ENCODE measurements at places on chromosomes 7 and 10.

GRCh38 chr7:155847821-155848435, 35.7 kb upstream of the SHH start:
- DNase-seq: no peak

DNA sequence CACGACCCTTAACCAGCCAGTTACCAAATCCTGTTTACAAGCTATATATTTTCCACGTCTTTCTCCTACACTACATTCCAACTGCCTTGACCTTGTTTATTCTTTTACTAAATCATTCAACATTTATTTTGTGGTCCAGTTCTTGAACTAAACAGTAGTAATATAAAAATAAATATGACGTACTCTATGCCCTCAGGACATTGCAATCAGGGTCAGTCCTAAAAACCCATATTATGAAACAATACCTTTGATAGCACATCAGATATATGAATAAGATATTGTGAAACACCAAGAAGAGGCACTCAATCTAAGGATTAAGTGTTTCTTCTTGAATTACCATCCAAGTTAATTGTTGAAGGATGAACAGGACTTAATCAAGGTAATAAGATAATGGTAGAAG, 52.5 kb upstream of the WNT16 start:
- DNase-seq: no peak

DNA sequence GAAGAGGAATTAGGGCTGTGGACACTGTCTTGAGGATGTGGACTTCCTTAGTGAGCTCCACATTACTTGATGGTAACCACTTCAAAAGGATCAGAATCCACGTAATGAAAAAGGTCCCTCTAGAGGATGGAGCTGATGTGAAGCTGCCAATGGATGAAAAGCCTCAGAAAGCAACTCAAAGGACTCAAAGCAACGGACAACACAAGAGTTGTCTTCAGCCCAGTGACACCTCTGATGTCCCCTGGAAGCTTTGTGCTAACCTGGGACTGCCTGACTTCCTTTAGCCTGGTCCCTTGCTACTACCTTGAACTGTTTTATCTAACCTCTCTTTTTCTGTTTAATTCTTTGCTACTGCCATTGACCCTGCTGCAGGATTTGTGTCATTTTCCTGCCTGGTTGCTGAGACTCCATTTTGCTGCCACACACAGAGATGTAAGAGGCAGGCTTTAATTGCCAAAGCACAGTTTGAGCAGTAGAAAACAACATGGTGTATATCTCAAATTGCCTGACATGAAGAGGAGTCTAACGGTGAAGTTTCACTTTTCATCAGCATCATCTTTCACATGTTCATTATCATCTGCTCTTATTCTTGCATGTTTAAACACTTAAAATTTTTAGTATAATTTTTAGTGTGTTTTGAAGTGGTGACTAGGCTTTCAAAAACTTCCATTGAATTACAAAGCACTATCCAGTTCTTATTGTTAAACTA, 11.1 kb upstream of the SGCE start:
- DNase-seq: no peak

- DNase-seq: no peak
These were observed 736 bp downstream of the SHH start for GRCh38 chr7:155811560-155811894.

- DNase-seq: no peak
These were observed 1.3 kb downstream of the THSD7A start for GRCh38 chr7:11830582-11831155.

DNA sequence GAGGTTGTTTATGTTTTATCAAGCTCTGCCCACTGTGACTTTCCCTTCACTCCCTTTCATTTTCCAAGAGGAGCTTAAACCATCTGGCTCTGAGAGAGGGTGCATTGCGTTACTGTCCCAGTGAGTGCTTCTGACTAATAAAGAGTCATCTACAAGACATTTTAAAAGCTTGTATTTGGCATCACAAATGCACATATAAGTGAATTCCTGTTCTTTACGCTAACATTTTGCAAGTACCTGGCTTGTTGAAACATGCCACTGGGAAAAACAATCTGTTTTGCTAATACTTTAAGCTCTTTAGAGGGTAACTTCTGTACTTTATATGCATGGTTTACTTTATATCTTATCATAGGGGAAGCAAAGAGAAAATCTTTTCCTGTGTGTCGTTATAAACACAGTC, 534.6 kb upstream of the POM121L12 start:
- no peak for DNase-seq

GRCh38 chr10:350981-351501, 215.8 kb downstream of the ZMYND11 start:
- no peak for DNase-seq

- DNase-seq: no peak
These were observed 243.6 kb downstream of the TWIST1 start for GRCh38 chr7:18873734-18874336.

GRCh38 chr10:107434201-107434600, 269.7 kb upstream of the SORCS1 start:
- DNase-seq: no peak
